Jurkat, Clone E6-1 (cell line): ENCODE measurements at places on chromosomes 6 and 20.

DNA sequence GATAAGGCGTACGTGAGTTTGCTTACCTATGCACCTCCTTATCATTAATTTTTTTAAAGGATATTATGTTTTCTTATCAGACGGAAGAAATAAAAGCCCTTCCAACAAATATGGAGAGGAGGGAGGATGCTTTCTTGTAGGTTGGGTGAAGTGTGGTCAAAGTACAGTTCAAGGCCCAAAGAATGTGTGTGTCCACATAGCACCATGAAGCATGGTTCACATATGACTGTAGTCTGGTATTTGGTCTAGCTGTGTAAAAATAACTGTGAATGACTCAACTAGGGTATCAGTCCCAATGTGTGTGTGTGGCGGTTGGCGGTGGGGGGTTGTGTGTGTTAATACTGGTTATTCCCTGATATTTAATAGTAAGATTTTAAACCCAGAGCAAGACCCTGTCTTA, 212.7 kb downstream of the TMEM242 start:
- DNase-seq: no peak

- DNase-seq: no peak
Measured at GRCh38 chr6:20921578-20921977, 387.3 kb downstream of the CDKAL1 start.

DNA sequence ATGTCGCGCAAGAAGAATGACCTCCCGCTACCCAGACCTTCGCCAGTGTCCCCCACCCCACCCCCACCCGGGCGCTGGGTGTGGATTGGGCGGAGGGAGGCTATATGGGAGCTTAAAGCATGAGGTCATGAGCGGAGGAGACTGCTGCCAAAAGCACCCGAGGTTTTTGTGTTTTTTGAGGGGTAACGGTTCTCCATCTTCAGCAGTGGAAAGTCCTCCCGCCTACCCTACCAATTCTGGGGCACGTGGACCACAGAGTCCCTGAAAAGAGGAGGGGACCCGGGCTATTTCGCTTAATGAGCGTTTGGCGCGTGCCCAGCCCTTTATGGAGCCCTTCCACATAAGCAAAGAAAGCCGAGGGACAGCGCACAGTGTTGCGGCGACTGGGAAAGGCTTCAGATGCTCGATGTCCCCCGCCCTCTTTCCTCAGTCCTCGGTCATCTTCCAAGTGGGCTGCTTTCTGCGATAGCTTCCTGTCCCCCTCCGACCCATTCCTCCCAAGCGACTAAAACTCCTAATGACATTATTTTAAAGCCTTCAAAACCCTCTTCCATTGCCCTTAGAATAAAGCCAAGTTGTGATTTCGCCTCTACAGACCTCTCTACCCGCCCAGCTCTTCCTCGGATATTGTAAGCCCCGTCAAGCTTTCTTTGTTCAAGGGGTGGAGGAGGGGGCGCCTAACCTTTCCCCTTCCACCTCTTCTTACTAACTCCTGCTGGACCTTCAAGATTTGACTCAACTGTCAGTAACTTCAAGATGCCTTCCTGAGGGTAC, 2.1 kb upstream of the TRERF1 start:
- no peak for DNase-seq

GRCh38 chr20:57686931-57687652, 22.7 kb downstream of the PMEPA1 start:
- no peak for DNase-seq
